WTC11 (cell line): ENCODE measurements at places on chromosomes 5 and 9.

DNA sequence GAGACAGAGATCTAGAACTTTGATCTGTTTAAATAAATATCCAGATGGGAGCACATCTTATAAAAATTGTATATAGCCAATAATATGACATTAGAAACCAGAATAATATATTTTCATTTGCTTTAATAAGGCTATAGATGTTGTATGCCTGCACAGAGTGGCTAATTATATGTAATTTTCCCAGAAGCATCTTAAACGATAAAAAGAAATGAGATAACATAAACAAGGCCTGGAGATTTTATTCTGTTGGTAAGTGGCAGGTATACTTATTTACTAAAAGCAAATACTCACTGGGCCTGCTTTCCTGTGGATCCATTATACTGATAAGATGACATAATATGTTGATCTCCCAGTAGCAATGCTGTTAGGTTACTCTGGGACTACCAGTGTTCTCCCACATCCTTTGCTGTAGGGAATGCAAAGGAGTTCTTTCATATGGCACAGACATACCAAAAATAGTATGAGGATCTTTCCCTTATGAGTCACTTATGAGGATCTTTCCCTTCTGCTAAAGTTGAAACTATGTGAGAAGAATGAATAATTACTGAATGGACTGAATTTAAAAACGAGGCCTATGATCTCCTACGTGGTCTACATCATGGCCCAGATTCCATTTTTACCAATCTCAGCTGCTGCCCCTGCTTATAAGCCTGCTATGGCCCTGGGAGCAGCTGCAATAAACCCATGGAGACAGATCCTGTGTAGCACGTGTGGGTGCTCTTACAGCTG lies 112.1 kb downstream of the NUDT12 start:
- no peak for DNase-seq

GRCh38 chr9:4838189-4838546 lies 45.4 kb downstream of the RCL1 start:
- no peak for DNase-seq

DNA sequence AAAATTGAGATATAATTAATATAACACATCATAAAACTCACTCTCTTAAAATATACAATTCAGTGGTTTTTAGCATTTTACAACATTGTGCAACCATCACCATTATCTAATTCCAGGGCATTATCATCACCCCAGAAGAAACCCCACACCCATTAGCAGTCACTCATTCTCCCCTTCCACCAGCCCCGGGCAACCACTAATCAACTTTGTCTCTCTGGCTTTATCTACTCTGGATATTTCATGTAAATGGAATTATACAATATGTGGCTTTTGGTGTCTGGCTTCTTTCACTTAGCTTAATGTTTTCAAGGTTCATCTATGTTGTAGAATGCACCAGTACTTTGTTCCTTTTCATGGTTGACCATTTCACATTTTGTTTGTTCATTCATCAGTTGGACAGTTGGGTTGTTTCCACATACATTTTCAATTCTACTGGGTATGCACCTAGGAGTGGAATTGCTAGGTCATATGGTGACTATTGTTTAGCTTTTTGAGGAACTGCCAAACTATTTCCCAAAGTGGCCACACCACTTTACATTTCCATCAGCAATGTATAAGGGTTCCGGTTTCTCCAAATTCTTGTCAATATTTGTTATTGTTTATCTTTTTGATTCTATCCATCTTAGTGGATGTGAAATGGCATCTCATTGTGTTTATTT lies 62.4 kb downstream of the MARCHF3 start:
- no peak for DNase-seq

DNA sequence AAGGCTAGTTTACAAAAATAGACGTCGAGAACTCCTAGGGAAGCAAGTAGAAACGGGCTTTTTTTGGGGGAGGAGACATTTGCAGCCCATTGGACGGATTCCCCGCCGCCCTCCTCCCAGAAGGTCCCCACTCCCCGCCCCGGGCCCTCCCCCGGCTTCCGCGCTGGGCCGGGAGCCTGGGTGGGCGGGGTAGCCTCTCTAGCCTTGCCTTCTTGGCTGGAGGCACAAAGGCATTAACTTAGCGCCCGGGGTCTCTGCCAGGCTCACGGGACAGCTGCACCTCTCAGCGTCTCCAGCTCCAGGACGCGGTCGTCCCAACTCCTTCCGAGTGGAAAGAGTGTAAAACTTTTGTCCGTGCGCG lies at the start of gene DMRTA1:
TSS of gene DMRTA1 (plus strand) at position 236 of the 361 bp plus-strand sequence. CDS start 242 bp downstream, outside the sequence.
- peak; percentile 81 for DNase-seq

DNA sequence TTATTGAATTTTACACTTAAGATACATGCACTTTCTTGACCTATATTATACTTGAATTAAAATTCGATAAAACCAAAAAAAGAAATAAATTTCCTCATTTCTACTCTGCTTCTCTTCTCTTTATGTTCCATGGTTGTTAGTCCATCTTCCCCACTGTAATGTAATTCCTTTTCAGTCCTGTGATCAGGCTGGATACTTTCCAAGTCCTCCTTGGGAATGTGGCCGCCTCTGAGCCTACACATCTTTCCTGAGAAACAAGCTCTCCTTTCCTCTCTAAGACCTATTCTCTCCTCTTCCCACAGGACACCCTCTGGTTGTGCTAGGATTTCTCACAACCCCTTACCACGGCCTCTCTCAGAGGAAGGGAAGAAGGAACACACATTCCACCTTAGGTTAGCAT lies 285.1 kb downstream of the DNAH5 start:
- DNase-seq, result no peak

- no peak for DNase-seq
These were observed 128.5 kb upstream of the HMHB1 start for GRCh38 chr5:143683459-143683858.

GRCh38 chr9:87499424-87500017 lies 1.9 kb downstream of the DAPK1 start:
- DNase-seq, result no peak

GRCh38 chr5:122077366-122078115 lies 518 bp downstream of the LOX start:
- peak; percentile 54 for DNase-seq

DNA sequence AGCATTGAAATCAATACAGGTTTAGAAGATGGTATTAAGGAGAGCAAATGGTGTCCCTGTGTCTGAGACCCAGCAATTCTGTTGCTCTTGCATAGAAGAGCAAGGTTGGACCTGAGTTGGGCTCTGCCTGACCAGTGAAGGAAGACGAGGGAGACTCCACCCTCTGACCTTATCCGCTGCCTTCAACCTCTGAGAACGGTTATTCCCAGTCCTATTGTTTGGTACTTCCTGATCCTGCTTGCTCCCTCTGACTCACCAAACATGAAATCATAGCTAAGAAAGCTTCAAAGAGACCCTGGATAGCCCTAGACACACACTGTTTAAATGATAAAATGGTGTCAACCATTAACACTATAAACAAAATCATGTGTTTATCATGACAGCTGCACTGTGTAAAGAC lies 218.5 kb downstream of the PLK2 start:
- DNase-seq, result no peak

DNA sequence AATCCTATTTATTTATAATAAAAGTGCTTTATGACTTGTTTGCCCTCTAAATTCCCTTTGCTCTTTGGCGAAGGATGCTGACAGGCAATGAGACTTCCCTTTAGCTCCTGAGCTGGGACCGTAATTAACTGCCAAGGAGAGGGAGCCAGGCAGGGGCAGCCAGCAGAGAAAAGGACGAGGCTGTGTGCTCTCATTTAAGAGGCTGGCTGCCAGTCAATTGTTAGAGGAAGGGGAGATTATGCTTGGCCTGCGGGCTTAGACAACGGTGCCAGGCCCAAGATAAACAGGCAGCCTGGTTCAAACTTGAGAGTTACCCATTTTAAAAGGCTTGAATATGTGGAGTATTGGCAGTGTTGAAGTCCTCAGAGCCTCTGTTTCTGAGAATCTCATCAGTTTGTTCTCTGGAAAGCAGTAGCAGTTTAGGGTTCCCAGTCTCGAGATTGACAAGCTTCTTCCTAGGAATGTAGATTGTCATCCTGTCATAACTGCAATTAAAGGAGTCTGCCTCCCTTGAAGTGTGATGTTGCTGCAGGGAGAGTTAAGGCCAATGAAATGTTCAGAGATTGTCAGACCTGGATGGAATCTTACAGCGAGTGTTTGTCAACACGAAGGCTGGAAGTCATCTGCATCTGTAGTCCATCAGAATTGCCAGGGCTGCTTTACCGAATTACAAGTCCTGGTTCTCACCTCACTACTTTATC lies 113.2 kb downstream of the JAKMIP2 start:
- DNase-seq, result no peak

DNA sequence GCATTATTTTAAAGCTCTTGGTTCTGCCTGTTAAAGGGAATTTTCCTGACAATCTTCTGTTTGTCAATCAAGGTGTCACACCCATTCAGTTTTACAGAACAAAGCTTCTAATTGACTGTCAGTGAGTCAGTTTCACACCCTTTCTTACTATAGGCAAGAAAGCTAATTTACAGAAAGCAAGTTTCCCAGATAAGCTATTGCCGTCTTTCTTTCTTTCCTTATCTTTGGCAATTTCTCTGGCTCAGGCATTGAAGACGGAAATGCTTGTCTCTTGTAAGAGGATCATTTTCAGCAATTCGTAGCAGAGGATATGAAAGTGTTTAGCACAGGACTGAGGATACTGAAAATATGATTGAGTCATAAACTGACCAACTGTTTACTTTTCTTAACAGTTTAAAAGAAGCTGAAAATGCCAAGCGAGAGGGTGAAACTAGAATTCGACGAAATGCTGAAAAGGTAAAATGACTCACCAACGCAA lies 27.0 kb downstream of the SPINK5 start:
- DNase-seq, result no peak

- no peak for DNase-seq
These were observed 124.1 kb downstream of the PRDM9 start for GRCh38 chr5:23631302-23632045.
